Sigmoid colon (tissue), 7 donors: ENCODE measurements at places on chromosomes 2 and 18.

GRCh38 chr18:25229081-25229480 lies 122.9 kb downstream of the ZNF521 start:
- DNase-seq, result no peak

DNA sequence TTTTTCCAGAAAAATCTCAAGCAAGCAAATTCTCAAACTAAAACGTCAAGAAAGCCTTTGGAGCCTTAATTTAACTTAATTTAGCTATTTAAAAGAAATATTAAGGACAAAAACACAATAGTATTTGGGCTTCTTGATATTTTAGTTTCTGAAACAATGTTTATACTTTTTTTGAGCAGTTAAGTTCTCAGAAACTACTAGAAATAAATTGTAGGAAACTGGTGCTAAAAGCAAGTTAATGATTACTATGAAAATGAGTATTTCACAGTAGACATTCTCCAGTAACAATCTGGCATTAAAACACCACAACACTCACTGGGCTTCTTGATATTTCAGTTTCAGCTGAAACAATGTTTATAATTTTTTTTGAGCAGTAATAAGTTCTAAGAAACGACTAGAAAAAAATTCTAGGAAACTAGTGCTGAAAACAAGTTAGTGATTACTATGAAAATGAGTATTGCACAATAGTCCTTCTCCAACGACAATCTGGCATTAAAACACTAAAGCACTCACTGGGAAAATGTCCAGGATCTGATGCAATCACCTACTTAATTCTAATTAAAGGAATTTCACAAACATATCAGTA lies 45.1 kb downstream of the TRAK2 start:
- no peak for DNase-seq

DNA sequence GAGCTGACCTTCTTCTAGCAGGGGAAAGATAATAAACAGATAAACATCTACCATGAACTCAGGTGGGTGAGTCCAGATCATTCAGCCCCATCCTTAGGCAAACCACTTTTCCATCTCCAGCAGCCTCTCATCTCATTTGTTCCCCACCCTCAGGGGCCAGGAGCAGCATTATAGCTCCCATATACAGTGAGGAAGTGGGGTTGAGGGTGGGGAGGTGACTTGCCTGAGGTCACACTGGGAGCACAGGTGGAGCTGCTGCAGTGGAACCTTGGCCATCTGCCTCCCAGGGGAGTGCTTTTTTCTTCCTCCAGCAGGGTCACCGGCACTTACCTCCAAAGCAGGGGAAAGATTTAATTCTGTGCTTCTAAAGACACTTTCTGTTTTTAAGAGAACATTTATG lies 212.5 kb upstream of the SMAD2 start:
- DNase-seq, result peak; percentile 4

DNA sequence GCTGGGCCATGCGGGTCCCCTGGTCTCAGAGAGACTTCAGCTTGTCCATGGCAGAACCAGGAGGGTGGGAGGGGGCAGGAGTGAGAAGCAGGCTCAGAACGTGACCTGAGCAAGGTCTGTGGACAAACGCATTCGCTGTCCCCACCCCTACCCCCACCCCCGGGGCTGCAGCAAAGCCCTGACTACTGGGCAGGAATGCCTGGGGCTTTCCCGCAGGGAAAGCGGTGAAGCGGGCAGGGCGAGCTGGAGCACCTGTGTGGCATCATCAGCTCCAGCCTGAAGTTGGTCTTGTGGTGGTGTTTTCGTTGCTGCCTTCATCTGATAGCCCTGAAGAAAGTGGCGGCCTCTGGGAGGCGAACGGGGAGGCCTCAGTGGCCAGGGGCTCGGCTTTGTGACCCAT lies 26.1 kb upstream of the ALKAL2 start:
- no peak for DNase-seq

- DNase-seq, result no peak
Measured at GRCh38 chr2:164710837-164711765, 89.8 kb upstream of the GRB14 start.

GRCh38 chr18:78741381-78742217 lies 238.0 kb upstream of the SALL3 start:
- no peak for DNase-seq

DNA sequence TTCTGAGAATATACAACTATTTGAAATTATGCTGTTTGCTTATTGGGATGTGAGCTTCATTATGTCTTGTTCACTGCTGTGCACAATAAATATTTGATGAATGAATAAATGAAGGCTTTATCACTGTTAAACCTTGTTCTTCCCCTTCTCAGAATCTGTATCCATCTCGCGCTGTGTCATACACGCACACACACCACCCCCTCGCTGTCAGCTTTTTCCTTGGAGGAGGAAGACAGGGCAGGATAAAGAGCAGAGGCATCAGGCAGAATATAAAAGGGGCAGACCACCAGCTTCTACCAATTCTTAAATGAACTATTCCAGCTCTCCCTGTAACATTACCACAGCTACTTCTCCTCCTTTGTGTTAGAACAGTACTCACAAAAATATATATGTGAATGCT lies 75.0 kb downstream of the CD226 start:
- DNase-seq, result no peak

DNA sequence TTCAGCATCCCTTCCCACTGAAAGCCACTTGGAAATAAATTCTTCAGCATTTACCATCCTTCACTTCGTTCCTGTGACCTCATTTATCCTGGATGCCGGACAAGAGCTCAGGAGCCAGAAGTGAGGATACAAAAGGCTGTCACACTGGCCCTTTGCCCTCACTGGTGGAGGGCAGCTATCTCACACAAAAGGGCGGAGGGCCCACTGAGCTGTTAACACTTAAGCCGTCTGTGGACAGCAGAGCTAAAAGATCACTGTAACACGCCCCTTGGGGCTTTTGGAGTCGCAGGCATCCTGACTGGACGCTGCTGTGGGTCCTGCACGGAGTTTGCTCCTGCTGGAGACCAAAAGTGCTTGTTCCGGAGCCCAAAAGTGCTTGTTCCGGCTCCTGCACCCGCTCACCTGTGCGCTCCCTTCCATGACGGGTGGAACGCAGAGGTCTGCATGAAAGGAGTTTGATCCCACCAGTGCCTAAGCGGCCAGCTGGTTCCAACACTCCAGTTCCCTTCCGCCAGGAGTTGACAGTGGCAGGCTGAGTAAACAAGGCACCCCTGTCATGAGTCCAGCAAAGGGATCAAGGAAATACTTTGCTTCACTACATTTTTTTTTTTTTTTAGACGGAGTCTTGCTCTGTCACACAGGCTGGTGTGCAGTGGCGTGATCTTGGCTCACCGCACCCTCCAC lies 572.0 kb upstream of the LINC00305 start:
- DNase-seq, result no peak
